Dermis lymphatic vessel endothelial cell (primary cell): ENCODE measurements at places on chromosomes 6 and 20. TPM values are rescaled to one million over a fixed set of nuclear protein-coding genes. Genes with fewer than 3 reads are reported as not detected.

Gene AGER
- 0.60 and 0.65 TPM in 2 replicates for total RNA-seq

Gene DDX27
- total RNA-seq, result 21.5 and 26.5 TPM in 2 replicates

Gene GTF3C6
- 34.9 and 53.2 TPM in 2 replicates for total RNA-seq

Gene SLC4A11
- 7.8 and 8.9 TPM in 2 replicates for total RNA-seq

Gene PRL
- total RNA-seq, result not detected in 2 replicates

Gene NRSN1
- total RNA-seq, result not detected in 2 replicates

Gene SLC32A1
- total RNA-seq, result not detected in 2 replicates

Gene SYCP2
- 3.1 TPM in 2 replicates for total RNA-seq

Gene MCHR2
- not detected in 2 replicates for total RNA-seq

Gene THBD
- total RNA-seq, result 7.2 and 10.5 TPM in 2 replicates

Gene BRD2
- 48.1 and 59.9 TPM in 2 replicates for total RNA-seq

Gene HTR1E
- not detected in 2 replicates for total RNA-seq

Gene SPDEF
- not detected in 2 replicates for total RNA-seq

Gene NKAIN2
- total RNA-seq, result not detected in 2 replicates
